SK-N-SH (cell line): ENCODE measurements at places on chromosomes 1 and 21.
A peak's percentile ranks its signal among the peaks of the same experiment; 100 is the strongest.

DNA sequence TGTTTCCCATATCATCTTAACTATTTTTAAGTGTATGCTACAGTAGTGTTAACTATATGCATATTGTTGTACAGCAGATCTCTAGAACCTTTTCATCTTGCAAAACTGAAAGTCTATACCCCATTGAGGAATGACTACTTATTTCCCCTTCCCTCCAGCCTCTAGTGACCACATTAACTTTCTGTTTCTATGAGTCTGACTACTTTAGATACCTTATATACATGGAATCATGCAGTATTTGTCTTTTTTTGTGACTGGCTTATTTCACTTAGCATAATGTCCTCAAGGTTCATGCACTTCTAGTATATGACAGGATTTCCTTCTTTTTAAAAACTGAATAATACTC, 96.5 kb upstream of the BTG3 start:
- DNase-seq, result no peak

DNA sequence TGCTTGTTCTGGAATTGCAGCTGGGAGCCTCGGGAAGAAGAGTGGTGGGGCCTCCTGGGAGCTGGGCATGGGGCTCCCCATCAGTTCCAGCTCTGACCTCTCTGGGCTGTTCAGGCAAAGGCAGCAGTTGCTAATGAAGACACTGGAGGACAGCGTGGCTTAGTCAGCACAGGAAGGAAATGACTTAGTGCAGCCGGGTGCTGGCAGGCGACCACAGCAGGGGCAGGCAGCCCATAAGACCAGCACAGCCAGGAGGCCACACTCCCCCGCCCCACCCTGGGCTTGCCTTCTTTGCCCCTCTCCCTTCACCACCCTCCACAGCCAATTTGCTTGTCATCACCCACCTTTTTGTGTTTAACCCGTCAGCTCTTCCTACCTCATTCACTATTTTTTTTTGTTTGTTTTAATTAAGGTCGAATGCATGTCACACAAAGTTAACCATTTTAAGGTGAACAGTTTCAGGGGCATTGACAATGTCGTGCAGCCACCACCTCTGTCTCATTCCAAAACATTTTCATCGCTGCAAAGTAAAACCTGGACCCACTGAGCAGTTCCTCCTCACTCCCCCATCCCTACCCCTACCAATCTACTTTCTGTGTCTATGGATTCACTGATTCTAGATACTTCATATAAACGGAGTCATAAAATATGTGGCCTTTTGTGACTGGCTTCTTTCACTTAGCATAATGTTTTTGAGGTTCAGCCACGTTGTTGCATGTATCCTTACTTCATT, 10.9 kb downstream of the OLIG2 start:
- DNase-seq, result no peak

- no peak for DNase-seq
Measured at GRCh38 chr1:11802616-11802972, 3.2 kb downstream of the MTHFR start.

- DNase-seq, result no peak
Measured at GRCh38 chr1:2419416-2419815, 7.1 kb upstream of the PEX10 start.

- no peak for DNase-seq
Measured at GRCh38 chr1:89271341-89272015, 1.2 kb downstream of the GBP5 start.

GRCh38 chr1:109425391-109426280, 612 bp downstream of the PSMA5 start:
- no peak for DNase-seq

GRCh38 chr1:212106286-212106792, 70.8 kb downstream of the DTL start:
- DNase-seq, result no peak

DNA sequence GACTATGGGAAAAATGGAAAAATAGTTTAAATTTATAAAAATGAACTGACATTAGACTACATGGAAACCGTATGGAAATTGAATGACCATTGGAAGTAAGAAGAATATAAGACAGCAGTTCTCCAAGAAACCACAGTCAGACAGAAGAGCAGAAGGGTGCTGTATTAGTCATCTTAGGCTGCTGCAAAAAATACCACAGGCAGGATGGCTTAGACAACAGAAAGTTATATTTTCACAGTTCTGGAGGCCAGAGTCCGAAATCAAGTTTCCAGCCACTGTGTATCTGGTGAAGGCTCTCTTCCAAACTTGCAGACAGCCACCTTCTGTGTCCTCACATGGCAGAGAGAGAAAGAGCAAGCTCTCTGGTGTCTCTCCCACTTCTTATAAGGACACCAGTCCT, 175.2 kb downstream of the DSCAM start:
- DNase-seq, result no peak

DNA sequence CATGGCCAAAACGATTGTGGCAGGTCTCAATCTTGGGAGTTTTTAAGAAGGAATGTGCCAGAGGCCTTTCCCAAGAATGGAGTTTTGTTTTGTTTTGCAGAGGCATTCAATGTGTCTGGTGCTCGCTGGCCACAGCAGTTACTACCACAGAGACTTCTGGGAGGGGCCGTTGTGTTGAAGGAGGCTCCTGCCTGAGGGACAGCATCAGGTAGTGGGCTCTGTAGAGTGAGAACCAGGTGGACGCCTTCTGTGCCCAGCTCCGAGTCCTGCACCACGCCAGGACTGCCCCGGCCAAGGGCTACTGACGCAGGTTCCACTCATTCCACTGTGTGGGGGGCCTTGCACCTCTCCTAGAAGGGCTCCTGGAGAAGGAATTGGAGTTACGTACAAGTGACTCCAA, 44.9 kb upstream of the RBM15 start:
- no peak for DNase-seq

DNA sequence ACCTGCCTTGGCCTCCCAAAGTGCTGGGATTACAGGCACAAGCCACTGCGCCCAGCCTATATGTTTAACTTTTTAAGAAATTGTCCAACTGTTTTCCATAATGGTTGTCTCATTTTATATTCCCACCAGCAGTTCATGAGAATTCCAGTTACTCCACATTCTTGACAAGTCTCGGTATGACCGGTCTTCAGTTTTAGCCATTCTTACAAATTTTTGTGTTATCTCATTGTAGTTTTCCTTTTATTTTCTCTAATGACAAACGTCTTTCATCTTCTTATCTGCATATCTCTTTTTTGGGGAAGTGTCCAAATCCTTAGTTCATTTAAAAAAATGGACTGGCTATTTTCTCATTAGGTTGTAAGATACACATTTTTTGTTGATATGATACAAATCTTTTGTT, 132.5 kb downstream of the HS2ST1 start:
- DNase-seq, result no peak

DNA sequence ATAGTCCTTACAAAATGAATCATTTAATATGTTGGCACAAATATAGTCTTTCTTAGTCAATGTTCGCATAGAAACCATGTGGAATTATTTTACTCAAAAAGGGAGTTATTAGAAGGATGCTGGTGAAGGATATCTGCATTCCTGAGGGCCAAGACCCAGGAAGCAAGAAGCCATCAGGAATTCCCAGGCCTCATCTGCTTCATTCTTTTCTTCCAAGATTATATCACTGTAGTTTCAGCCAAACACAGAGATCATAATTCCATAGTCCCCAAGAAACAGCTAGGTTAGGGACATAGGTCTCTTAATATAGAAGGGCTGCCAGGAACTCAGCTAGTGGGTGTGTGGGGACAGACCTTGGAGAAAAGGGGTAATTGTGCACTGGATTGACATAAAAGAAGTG, 28.6 kb upstream of the DISC1 start:
- no peak for DNase-seq

GRCh38 chr1:110631836-110632620, 25.9 kb upstream of the KCNA2 start:
- no peak for DNase-seq

DNA sequence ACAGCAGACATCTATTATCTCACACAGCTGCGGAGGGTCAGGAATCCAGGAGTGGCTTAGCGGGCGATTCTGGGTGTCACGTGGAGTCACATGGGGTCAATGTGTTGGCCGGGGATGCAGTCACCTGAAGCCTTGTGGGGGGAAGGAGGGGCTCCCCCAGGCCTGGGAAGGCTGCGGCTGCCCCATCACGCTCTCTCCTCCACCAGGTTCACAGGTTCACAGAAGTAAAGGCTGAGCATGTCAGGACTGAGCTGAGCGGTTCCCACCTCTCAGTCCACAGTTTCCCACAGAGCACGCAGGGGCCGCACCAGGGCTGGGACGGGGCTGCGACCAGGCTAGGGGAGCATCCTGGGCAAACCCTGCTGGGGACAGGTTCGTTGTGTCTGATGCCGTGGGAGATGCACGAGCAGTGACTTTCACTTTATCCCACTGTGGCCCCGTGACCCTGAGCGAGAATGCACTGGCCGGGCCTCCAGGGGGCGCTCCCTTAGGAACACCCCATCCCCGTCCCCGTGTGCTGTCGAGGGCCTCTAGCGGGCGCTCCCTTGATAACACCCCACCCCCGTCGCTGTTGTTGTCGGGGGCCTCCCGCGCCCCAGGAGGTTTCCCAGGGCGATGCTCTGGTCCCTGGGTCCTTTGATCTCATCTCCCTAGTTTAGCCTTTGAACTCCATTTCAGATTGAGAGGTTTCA, 73.2 kb upstream of the TRAPPC10 start:
- DNase-seq, result peak; percentile 90

DNA sequence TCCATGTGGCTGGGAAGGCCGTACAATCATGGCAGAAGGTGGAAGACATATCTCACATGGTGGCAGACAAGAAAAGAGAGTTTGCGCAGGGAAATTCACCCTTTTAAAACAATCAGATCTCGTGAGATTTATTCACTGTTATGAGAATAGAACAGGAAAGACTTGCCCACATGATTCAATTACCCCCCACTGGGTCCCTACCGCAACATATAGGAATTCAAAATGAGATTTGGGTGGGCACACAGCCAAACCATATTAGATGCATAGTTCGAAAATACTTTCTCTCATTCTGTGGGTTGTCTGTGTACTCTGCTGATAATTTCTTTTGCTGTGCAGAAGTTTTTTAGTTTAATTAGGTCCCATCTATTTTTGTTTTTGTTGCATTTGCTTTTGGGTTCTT, 990.3 kb downstream of the PLA2G4A start:
- DNase-seq, result no peak

DNA sequence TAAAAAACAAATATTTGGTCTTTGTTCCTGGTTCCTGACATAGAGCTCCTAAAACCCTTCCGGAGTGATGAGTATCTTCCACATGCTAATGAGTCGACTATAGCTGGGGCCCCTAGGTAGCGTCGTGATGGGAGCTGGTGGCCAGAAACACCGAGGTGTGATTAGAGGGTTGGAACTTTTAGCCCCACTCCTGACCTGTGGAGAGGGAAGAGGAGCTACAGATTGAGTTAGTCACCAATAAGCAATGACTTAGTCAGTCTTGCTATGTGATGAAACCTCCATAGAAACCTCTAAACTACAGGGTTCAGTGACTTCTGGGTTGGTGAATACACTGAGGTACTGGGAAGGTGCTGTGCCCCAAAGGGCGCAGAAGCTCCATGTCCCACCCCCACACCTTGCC, 30.1 kb upstream of the PLD5 start:
- no peak for DNase-seq
